ENCODE measurements at places on chromosomes 1 and 21.

- DNase-seq, result no peak
Observed at GRCh38 chr1:53981220-53981619, 35.1 kb downstream of the LRRC42 start.

GRCh38 chr1:59986516-59987310, 60.1 kb upstream of the CYP2J2 start:
- DNase-seq, result no peak

DNA sequence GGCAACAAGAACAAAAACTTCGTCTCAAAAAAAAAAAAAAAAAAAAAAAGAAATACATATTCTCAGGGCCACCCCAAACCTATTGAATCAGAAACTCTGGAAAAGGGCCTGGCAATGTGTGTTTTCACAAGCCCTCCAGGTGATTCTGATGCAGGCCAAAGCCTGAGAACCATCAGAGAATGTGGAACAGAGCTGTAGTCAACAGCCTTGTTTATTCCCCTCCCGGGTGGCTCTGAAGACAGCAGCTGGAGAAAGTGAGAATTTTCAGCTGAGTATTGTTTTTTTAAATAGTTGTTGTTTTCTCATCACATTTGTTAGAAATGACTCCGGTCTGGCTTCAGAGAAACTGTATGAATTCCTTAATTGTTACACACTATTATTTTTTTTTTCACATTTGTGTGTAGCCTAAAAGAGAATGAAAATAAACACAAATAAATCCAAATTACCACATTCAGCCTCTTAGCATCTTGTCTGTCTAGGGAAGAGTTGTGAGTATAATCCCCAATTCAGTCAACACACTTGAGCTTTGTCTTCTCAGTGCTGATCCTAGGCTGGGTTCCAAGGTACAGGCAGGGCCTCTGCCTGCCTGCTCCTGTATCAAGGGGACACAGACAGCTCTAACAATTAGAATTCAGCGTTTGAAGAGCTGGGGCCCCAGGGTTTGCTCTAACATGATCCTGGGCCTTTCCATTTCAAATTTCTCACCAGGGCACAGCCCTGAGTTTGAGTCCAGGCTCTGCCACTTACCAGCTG, 6.6 kb upstream of the AZIN2 start:
- no peak for DNase-seq

GRCh38 chr1:229007701-229008100, 263.2 kb upstream of the RAB4A start:
- no peak for DNase-seq

DNA sequence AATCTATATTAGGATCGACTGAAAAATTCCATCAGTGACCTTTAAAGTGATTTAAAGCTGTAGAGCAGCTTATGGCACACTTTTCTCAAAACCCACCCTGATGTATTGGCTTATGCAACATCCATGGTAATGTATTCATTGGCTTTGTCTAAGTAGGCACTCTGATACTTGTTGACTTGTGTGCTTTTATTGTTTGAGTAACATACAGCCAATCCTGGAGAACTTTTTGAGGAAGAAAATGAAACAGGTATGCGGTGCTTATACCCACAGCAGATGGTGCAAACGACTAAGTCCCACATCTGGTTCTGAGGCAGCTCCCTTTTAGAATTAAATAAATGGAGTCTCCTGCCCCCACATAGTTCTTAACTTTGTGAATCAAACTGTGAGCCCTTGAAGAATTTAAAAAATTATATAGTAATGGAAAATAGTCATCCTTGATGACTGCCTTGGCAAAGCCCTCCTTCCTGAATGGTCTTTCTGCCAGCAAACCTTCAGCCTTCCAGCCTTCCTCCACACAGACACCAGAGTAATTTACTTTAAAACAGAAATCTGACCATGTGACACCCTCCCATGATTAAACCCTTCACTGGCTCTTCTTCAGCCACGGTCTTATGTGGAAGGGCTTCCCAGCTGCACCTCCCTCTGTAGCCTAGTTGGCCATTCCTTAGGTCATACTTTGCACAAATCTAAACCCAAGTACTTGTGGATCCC, 116.0 kb downstream of the BCAR3 start:
- DNase-seq, result no peak

DNA sequence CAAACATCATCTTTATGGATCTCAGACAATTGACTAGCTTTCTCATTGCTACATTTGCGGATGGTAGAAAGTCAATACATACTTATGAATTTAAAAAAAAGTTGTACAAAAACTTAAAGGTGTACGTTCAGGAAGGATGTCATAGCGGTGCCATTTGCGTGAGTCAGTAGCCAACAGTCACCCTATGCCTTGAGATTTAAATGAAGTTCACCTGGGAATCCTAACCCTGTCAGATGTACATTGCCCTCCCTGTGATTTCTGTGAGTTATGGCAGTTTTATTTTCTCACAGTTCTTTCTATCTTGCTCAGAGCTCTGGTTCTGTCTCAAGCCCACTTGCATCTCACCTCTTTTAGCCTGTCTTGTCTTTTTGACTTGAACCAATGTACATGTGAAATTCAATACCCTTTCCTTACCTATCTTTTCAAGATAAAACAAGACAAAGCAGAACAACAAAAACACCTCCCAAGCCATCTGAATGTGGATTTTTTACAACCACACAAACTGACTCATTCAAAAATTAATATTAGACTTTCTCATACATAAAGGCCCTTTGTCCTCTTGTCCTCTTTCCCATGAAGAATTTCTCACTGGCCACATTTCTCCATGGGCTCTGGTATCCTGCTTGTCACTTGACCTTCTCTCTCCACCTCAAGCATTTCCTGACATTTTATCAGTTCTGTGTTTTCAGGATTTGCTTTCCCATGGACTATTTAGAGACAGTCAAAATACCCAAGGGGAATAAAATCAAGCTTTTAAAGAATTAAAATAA, 25.3 kb upstream of the ZNF697 start:
- DNase-seq, result no peak

DNA sequence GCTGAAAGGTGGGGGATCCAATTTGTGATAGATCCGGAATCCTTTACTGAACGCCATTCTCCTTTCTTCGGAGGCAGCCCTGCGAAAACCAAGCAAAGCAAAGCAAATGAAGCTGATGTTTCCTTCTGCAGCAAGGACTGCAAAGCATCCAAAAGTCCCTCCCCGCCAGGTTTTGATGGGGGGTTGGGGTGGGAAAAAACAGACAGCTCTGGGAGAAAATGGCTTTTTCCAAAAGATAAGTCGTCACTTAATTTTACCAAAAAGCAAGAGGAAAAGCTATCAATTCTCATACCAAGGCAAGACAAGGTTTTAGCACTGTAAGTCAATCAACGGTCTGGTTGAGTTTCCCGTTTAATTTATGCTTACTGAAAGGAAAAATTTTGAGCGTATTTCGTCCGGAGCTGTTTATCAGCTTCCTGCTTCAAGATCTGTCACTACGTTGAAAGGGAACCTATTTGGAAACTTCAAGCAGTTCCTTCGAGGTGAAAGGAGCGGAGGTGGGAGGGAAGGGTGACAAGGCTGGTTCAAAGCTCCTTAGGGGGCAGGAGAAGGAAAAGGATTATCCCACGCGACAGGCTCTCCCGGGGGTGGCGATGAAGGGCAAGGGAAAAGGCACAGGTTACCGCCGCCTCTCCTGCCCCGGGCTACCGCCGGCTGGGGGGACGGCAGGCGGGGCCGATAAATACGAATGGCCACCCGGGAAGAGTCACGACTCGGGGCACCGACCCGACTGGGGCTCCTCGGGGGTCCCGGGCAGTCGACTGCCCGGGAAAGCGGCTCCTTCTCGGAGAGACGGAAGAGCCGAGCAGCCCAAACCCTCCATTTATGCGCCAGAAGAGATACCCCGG, 750 bp downstream of the SYNJ1 start:
- DNase-seq, result no peak

DNA sequence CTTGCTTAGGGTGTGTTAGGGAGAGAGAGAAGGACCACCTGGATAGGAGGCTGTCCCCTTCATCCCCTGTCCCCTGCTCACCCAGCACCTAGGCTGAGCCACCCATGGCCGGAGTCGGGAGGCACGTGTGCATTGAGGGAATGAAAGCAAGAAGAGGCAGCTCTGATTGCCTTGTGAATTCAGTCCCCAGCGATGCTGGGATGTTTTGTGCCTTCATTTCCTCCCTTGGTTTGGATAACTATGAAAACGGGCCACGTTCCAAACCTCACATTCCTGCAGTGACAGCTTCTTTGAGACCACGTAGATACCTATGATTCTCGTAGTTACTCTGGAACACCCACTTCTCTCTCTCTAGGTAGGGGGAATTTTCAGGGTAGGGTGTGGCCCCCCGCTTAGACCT, 67.1 kb downstream of the MAN1C1 start:
- DNase-seq, result no peak

- DNase-seq, result no peak
Observed at GRCh38 chr1:61743716-61744580, 1.7 kb downstream of the PATJ start.

DNA sequence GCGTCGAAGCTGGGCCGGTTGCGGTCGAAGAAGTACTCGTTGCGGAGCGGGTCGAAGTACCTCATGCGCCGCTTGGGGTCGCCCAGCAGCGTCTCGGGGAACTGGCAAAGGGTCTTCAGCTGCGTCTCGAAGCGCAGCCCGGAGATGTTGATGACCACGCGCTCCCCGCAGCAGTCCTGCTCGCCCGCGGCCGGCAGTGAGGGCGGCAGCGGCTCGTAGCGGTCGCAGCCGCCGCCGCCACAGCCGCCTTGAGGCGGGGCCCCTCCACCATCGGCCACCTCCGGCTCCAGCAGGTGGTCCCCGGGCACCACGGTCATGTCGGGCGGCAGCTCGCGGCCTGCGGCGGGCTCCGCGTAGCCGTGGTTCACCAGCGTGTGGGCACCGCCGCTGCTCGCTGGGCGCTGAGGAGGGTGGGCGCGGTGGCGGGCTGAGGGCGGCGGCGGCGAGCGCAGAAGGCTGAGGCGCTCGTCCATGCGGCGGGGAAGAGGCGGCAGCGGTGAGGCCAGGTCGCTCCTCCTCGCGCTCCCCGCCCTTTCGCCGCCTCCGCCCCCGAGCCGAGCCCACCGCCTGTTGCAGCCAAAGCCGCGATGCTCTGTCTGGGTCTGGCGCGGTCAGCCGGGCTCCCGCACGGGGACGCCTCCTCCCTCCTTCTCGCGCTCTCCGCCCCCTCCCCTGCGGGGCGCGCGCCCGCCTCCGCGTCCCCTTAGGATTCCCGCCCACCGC, at the start of gene KCNA3:
Gene KCNA3 (minus strand): TSS at position 604 of the 723 bp plus-strand sequence. CDS start 131 bp downstream, at position 473.
- DNase-seq, result peak; percentile 58

- DNase-seq, result no peak
Observed at GRCh38 chr1:91879733-91880132, 6.2 kb downstream of the TGFBR3 start.

- DNase-seq, result no peak
Observed at GRCh38 chr1:30311749-30312148, 411.6 kb downstream of the MATN1 start.

DNA sequence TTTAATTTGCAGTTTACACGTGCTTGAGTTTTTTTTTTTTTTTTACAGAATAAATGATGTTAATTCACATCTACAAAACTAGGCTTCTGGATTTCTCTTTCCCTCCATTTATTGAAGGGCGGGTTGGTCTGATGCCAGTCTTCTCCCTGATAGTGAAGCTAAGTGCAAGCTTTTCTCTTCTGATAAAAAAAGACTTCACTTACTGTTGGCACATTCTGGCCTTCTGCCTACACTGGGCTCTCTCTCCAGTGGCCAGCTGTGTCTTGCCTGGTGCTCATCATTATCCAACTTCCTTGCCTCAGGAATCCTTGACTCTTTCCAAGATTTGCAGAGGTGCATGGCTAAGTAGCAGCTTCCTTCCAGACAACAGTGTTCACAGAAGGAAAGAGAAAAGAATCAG, 7.6 kb upstream of the RAP1A start:
- no peak for DNase-seq

GRCh38 chr21:42652527-42653230, 742 bp upstream of the PDE9A start:
- no peak for DNase-seq

GRCh38 chr1:44024903-44025525, 6.2 kb downstream of the SLC6A9 start:
- DNase-seq, result no peak

- DNase-seq, result no peak
Observed at GRCh38 chr1:67560580-67561255, 124.3 kb upstream of the GADD45A start.

- DNase-seq, result no peak
Observed at GRCh38 chr1:52503706-52504105, 49.2 kb downstream of the TUT4 start.

DNA sequence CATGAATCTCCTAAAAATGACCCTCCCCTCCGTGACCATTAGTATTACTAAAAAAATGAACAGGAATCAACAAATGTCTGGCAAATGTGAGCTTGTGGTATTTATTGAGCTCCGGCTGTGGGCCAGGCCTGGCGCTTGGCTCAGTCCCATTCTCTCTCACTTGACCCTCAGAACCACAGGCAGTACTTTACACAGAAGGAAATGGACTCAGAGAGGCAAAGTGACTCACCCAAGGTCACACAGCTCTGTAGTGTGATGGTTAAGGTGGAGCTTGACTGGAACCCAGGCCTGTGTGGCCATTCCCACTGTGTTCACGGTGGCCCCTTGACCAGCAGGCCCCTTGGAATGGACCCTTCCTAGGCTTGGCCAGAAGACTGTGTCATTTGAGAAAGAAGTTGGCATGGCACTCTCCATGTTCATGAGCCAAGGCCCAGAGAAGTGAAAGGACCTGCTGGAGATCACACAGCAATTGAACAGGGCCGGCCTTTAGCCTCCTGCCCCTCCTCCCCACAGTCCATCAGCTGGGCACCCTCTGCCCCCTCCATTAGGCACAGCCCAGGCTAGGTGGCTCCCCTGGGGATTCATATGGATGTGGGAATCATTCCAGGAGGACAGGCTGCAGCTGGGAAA, 32.1 kb downstream of the FAM151A start:
- no peak for DNase-seq

Data from activated CD8-positive, alpha-beta memory T cell treated with anti-CD3 and anti-CD28 coated beads for 1 hour (primary cell).